ENCODE measurements at places on chromosomes 2 and 18.
A peak's percentile ranks its signal among the peaks of the same experiment; 100 is the strongest.

DNA sequence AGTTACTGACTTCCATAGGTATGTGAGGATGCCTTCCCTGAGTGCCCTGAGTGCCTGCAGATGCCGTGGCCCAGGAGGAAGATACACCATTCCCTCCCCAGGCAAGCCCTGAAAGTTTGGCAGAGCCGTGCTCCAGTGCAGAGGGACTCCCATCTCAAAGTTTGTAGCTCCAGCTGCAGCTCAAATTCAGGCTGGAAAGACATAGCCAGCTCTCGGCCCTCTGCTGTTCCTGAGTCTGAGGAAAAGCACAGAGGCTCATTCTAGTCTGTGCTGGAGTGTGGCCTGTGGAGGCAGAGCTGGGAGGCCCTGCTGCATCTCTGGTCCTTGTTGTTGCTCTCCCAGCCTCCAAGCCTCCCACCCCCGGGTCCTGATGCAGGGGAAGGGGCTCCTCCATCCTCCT, 15.9 kb upstream of the TPO start:
- DNase-seq = no peak

GRCh38 chr18:35355140-35355618, 11.0 kb upstream of the ZNF24 start:
- peak; percentile 52 for DNase-seq

DNA sequence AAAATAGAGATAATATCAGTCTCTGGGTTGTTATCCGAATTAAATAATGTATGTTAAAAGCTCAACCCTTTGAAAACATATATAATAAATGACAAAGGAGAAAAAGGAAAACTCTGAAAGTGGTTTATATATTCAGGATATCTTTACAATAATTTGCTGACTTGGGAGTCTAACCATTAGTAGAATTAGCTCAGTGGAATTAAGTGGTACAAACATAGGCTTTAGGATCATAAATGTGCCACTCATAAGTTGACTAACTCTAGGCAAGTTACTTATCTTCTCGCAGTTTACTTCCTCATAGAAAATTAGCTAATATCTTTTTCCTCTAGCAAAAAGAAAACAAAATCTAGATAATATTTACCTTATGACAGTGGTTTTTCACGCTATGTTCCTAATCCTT, 44.6 kb downstream of the HEATR5B start:
- DNase-seq = no peak

GRCh38 chr18:36532394-36532793, 234.9 kb downstream of the FHOD3 start:
- no peak for DNase-seq

DNA sequence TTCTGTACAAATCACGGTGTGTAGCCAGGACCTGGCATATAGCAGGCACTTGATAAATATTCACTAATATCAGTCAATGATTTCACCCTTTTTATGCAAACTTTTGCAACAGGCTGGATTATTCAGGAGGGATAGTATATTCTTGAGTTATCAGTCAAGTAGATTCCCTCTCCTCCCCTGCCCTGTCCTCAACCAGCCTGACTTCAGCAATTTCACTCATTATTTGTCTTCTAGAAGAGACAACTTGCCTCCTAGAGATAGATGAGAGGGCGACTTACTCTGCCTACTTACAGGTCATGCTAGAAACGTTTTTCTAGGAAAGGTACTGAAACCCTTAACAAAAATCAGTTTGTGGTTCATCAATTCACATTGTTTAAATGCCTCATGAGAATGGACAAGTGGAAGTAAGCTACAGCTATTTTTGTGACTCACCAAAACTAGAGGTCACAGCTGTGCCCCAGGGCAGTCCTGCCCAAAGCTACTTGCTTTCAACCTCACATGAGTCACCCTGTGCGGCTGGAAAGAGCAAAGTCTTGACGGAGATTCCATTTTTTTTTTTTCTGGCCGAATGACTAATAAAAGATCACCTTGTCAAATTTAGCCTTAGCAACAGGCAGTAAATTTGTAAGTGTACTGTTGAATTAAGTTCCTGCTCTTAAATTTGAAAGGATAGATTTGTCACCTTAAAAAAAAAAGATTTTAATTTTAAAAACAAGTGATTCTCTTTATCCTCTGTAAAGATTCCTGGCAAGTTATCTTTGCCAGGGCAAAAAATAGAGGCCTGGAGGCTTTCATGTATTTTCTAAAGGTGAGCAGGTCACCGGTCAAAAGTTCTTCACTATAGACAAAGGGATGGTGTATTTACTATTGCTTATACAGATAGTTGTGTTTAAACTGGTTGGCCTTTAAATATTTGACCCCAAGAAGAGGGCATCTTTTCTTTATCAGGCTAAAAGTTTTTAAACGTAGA, 109.0 kb upstream of the SLC35G4 start:
- DNase-seq = peak; percentile 31

DNA sequence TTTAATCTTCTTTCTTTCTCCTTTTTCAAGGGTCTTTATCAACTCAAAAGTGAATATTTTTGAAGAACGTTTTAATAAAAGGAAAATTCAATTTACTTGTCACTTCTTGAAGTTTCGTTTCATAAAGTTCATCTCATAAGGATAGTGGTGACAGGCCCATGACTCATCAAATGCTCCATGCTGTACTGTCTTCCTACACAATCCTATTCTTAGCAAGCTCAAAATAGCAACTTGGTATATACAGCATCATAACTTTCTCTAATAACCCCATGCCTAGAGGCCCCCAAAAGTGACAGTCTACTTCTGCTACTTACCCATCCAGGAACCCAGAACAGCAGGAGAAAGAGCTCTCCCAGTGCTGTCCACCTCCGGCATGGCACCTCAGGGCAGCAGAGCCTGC, 7.7 kb downstream of the FBXO15 start:
- no peak for DNase-seq

GRCh38 chr2:64289251-64289650, 145.0 kb upstream of the PELI1 start:
- no peak for DNase-seq

- no peak for DNase-seq
Measured at GRCh38 chr2:79716266-79716665, 203.4 kb downstream of the CTNNA2 start.

GRCh38 chr2:149765636-149766035, 178.1 kb upstream of the MMADHC start:
- no peak for DNase-seq

GRCh38 chr2:237818066-237818473, 19.5 kb downstream of the RBM44 start:
- DNase-seq = no peak

DNA sequence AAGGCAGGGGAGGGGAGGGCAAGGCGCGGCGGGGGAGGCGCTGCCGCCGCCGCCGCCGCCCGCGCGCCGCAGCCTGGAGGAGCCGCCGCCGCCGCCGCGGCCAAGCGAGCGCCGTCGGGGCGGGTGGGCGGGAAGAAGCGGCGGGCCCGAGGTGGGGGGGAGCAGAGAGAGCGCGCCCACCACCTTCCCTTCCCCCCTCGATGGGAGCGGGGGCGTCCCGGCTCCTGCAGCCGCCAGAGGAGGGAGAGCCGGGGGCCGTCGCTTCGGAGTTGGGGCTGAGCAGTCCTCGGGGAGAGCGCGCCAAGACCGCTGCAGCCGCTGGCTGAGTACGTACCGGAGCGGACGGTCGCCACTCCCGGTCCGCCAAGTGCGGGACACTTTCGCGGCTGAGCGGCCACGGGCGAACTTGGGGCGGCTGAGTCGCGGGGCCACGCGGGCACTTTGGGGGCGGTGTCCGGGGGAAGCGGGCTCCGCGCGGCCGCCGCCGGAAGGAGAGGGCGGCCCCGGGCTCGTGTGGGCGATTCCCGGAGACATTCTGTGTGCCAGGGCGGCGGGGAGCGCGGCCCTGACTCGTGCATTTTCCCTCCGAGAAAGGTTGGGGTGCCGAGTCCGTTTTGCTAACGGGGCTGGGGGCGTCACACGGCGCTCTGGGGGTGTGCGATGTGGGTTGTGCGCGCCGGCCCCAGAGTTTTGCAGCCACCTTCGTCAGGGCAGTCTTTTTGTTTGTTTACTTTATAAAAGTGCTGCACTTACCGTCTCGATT, at the start of gene NAB1:
Gene NAB1, plus strand, starts transcription at position 49 of the 763 bp plus-strand sequence. CDS start 10,094 bp downstream, outside the sequence.
- peak; percentile 53 for DNase-seq

DNA sequence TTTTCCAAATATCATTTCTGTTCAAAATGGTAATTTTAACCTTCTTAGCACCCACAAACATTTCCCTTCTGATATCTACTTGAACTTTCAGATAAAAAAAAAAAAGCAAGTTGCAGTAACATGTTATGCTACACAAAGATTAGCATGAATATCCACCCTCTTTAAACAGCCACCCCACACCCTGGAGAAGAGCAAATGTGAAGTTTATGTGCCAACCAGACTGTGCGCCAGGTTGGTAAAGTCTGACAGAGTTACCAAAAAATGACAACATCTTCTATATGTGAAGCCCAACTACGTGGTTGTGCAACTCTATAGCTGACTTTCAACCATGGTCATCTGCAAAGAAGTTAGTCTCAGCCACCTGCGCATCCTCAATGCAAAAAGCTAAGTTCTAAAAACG, 62.6 kb downstream of the BCL11A start:
- no peak for DNase-seq

DNA sequence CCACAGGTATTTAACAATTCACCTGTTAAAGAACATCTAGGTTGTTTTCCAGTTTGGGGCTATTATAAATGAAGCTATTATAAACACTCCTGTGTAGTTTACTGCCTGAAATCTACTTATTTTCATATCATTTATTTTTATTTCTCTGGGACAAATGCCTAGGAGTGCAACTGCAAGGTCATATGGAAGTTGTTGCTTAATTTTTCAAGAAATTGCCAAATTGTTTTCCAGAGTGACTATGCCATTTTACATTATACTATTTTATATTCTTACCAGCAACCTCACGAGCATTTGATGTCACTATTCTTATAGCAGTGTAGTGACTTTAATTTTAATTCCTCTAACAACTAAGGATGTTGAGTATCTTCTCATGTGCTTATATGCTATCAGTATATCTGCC, 298.4 kb downstream of the EXOC6B start:
- DNase-seq = no peak

GRCh38 chr2:230657462-230657861, 55.2 kb upstream of the CAB39 start:
- DNase-seq = no peak

- no peak for DNase-seq
Measured at GRCh38 chr18:69580107-69580506, 179.4 kb downstream of the DOK6 start.

GRCh38 chr2:66080127-66080526, 354.8 kb upstream of the MEIS1 start:
- no peak for DNase-seq

DNA sequence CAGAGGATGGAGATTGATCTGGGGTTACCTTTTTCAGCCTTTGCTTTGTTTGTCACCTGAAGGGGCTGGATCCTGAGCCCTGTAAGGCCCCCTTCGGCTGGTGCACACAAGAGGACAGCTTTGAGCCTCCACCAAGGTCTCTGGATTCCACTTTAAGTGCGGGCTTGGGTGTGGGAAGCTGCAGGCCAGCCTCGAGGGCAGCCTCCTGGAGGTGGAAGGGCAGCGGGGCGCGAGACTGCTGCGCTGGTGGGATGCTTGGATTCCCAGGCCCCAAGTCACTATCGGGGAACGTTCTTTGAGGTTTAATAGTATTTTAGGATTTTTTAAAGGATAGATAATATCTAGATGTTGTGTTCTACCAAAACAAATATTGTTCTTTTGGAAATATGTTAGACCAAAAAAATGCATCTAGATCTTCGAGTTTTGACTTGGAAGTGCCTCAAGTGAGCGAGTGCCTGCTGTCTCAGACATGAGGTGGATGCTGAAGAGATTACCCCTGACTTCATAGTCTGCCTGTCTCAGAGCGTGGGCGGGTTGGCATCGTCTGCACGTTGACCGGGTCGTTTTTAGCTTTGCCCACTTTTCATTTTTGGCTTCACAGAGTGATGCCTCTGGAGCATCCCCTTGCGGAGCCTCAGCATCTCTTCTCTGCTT, 113.8 kb downstream of the AGAP1 start:
- DNase-seq = no peak

GRCh38 chr2:16382451-16382850, 283.2 kb downstream of the CYRIA start:
- no peak for DNase-seq

Measured in OCI-LY7 (cell line).